Epithelial cell of proximal tubule (primary cell): ENCODE measurements at places on chromosomes 13 and 19. TPM values are rescaled to one million over a fixed set of nuclear protein-coding genes. Genes with fewer than 3 reads are reported as not detected.

GRCh38 chr13:21739771-21740170, 68.9 kb downstream of the FGF9 start:
- no peak for DNase-seq

DNA sequence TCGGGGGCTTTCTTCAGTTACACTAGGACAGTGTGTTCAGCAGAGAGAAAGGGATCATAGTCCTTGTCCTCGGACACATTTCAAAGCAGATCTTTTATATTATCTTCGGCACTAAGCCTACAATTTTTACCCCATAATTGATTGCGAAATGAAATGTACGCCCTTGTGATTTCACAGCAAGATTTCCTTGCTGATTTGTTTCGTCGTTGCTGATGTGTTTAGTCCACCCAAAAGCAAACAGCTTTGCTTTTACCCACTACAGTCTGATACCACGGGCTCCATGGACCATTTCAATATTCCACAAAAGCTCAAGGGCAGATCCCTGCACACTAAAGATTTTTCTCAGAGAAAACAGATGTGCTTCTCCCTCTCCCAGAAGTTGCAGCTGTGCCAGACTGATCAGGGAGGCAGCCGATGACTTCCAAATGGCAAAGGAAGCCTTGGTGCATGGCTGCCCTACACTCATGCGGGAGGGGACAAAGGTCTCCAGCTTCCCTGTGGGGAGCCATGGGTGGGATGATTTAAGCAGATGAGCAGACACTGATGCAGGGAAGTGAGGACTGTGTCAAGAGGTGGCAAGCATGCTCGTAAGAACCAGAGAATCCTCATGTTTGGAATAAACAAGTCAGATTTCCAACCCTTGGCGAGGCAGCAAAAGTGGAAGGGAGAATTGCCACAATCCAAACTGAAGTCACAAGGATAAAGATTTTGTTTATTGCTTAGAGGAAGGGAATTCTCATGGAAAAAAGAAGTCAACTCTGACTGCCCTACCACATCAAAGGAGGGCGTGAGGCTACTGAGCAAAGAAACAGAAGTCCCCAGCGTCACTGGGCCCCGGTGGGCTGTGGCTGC, 81.1 kb downstream of the STK24 start:
- no peak for DNase-seq

DNA sequence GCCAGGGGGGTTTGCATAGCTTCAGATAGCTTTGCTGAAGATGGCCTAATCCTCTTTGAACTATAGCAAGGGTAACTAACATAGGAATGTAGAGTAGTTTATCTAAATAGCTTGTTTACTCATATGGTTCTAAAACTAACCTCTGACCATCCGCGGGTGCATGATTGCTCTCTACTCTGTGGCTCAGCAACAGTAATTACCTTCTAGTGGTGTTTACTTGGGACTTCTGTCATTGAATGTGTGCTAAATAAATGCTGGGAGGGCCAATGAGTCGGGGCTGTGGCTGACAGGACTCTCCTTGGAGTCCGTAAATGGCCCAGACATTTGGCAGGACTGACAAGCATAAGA, 1461.9 kb downstream of the UQCRFS1 start:
- no peak for DNase-seq

The NOP53 gene
- 192 and 247 TPM in 2 replicates for total RNA-seq

The RNF17 gene
- 0.65 and 1.8 TPM in 2 replicates for total RNA-seq

- DNase-seq = peak; percentile 63
Observed at GRCh38 chr19:11091703-11092153, 2.5 kb downstream of the LDLR start.

DNA sequence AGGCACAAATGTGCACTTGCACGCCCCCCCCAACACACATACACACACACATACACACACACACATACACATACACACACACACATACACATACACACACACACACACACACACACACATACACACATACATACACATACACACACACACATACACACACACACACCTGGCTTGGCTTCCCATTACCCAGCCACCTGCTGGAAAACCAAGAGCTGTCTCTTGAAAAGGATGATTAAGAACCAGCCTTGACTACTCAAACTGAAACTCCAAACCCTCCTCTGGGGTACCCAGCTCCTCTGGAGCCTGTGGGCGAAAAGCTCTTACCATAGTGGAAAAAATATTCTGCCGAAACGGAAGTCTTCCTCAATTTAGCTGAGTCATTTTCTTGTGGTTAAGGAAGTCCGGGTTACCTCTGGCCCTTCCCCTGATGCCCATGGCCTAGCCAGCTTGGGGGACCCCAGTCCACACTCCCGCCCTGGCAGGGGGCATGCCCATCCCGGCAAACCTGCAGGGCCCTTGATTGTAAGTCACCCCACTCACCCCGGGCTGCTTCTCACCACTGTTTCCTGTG, 21.9 kb downstream of the CEBPA start:
- DNase-seq = no peak

DNA sequence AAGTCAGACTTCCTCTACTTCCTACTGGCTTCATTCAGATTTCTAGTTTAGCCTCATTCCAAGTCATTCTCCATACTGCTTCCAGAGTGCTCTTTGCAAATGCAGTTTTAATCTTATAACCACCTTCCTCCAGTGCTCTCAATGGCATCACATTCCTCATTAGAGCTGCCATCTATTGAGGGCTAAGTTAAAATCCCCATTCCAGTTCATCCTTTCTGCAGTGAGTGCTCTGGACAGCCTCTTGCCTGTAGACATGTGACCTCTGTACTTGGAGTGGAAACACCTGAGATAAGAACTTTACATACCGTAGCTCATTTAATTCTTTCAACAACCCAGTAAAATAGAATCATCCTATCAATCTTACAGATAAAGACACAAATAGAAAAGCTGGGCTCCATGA, 57.9 kb upstream of the MAB21L1 start:
- no peak for DNase-seq

- DNase-seq = no peak
Observed at GRCh38 chr13:61148691-61149315, 266.8 kb downstream of the PCDH20 start.

DNA sequence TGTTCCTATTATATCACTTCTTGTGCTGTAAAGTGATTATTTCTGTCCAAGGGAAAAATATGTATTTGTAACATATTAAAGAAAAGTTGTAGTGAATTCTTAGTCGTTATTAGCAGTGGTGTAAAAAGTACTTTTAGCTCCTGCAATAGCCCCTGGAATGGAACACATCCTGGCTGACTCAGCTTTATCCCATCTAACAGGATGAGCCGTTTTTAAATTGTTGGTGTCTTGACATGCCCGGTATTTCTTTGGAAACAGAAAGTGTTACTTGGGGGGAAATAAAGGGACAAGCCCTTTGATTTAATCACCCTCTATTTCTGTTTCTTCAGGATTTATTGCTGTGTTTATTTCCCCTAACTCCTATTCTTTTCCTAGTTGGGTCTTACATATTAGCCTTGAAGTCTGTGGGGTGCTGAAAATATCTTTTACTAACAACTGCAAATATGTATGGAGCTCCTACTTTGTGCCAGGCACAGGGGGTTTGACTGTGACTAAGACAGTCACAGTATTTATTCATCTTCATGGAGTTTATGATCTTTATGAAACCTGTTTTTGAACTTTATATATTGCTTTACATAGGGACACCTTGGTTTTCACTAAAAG, 17.9 kb downstream of the COG3 start:
- DNase-seq = no peak

DNA sequence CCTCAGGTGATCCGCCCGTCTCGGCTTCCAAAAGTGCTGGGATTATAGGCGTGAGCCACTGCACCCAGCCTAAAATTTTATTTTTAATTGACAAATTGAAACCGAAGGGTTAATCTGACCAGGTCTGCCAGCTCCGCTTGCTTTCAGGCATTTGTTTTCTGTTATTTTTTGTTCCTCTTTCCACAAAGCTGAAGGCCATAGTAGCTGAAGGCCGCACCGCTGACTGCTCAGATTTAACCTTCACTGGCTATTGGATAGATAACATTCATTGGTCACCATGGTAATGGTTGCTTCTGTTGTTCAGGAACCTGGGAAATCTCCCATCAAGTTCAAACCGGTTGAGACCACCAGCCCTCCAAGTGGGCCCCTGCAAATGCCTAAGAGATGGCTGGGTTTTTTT, 124.5 kb upstream of the USP29 start:
- DNase-seq = no peak

- DNase-seq = no peak
Observed at GRCh38 chr19:18427080-18427742, 8.0 kb downstream of the SSBP4 start.

GRCh38 chr13:99496184-99497142, 4.8 kb upstream of the TM9SF2 start:
- no peak for DNase-seq

GRCh38 chr13:69903081-69903480, 204.5 kb upstream of the ATXN8OS start:
- no peak for DNase-seq

DNA sequence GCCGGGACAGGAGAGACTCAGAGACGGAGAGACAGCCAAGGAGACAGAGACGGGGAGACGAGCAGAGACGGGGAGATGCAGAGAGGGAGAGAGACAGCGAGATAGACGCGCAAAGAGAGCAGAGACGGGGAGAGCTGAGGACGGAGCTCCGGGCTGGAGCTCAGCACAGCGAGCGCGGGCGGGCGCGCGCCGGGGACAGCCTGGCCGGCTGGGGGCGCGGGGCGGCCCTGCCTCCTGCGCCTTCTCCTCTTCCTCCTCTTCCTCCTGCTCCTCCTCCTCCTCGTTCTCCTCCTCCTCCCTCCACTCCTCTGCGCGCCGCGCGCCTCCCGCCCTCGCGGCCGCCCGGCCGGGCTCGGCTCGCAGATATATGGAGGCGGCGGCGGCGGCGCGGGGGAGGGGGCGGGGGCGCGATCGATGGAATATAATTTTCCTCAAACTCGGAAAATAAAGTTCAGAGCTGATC, at the start of gene ERFL:
ERFL (minus strand) TSS at position 229 of the 463 bp plus-strand sequence. CDS start 15,530 bp downstream, outside the sequence.
- no peak for DNase-seq

DNA sequence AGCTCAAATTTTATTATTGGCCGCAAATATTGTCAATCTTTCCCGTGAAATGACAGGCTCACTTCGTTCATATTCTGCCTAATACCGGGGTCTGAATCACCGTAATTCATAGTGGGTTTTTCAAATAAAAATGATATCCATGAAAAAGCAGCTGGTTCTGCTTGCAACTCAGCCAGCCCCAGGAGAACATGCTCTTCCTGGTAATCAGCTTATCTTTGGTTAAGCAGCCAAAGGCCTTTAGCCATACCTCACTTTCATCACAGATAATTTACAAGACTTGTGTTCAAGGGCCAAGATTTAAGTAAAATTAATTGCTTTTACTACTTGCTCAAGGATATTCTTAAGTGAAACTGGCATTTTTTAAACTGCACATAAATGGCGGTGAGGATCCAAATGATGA, 22.5 kb downstream of the RNASEH2B start:
- no peak for DNase-seq

The CEACAM7 gene
- total RNA-seq = not detected in 2 replicates

The TEX26 gene
- not detected in 2 replicates for total RNA-seq

GRCh38 chr13:61700620-61701019, 285.0 kb upstream of the PCDH20 start:
- DNase-seq = no peak

GRCh38 chr13:98829541-98829940, 77.1 kb upstream of the SLC15A1 start:
- no peak for DNase-seq

GRCh38 chr19:7067716-7068115, 1.8 kb upstream of the ZNF557 start:
- DNase-seq = no peak

DNA sequence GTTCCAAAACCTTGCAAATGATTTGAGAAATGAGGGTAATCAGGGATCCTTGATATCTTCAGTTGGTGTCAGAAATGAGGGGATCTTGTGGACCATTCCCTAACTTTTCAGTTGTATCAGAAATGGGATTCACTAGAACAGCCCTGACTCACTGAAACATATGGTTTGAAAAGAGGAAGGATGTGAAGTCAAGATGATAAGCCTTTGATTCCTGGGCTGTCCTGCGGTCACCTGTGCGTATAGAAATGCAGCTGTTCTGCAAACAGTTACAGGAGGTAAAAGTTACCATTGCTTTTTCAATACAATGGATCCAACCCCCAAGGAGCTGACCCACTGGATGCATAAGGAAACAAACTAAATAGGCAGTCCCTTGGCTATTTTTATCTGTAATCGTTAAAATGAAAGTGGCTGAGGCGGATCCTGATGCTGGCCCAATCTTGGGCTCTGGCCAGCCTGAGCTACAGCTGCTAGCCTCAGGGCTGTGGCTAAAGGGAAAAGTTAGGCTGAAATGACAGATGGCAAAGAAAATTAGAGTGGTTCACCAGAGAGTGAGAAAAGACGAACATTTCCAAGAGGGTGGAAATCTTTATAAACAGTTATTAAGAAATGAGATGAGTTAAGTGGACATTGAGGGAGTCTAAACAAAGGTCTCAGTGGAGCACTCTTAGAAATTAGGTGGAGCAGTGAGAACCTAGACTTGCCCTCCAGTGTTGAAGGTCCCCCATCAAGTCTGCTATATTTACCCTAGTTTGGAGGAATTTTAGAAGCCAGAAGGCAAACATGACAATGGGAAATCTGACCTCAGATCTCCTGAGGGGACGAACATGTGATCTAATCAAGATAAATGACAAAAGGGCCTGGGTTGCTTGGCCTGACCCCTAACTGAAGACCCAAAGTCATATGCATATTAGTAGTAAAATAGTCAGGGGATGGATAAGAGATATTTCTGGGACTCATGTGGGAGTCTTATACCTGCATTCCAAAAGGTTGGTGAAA, 7.6 kb downstream of the SIGLECL1 start:
- DNase-seq = no peak

DNA sequence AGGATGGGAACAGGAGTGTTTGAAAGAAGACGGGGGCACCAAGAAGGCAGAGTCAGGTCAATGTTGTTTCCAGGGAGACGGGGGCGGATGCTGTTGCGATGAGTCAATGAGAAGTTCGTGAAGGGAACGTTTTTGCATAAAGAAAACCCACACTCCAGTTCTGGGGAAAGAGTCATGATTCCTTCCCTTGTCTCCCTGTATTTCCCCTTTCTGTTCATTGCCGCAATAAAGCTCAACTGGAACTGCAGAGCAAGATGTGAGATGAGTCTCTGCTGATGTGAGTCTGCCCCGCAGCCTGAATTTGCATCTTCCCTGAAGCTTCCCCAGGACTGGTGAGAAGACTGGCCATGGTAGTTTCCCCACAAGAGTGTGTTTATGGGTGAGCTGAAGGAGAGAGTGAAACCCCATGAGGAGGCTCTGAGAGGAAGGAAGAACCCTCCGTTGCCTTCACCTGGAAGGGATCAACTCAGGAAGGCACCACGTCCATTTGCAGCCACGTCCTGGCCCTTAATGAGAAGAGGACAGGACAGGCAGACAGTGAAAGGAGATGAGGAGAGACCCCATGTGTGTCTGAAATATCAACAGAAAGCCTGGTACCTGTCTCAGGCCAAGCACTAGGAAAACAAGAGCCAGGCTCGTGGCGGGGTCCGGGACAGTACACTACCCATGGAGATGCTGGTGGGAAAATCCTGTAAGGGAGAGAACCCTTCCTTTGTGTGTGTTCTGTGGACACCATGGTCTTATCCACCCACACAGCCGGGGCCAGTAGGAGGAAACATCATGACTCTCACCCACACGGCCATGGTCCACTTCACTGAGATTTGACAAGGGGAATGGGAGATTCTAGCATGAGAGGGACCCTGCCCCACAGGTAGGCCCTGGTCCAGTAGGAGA, 13.7 kb downstream of the LILRA1 start:
- no peak for DNase-seq

The AMER2 gene
- total RNA-seq = 0.29 TPM in 1 of 2 replicates, not detected in the other
